ENCODE measurements at places on chromosomes 6 and 20.

- DNase-seq: peak; percentile 22
Observed at GRCh38 chr6:6918216-6918983, 189.4 kb upstream of the RREB1 start.

DNA sequence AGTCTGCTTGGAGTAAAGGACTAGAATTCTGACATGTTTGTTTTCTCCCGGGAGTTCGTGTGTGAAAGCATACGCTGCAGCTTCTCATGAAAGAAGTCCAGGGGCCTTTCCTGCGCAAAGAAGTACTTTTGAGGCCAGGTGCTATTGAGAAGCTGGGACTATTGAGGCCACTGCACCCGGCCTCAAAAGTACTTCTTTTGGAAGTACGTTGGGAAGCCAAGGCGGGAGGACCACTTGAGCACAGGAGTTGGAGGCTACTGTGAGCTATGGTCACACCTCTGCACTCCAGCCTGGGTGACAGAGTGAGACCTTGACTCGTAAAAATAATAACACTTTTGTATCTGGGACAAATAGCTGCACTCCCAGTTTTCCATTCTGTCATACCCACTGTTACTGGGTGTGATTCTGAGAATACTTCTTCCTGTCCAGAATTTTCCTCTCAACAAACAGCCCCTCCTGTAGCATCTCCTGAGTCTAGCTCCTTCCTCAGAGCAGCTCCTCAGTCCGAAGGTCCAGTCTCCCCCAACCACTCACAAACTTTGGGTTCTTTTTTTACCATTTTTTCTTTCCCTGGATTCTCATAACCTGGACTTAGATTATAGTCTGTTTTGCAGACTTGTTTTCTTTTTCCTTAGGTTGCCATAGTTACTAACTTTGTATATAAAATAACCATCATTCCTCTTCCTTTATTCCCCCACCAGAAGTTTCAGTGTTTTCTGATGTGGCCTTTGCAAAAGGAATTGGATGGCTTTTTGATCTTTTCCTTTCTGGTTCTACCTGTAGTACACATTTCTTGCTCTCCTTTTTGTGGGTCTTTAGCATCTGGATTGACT, 12.7 kb downstream of the STK35 start:
- DNase-seq: no peak

GRCh38 chr20:8132484-8133309, 631 bp downstream of the PLCB1 start:
- no peak for DNase-seq

DNA sequence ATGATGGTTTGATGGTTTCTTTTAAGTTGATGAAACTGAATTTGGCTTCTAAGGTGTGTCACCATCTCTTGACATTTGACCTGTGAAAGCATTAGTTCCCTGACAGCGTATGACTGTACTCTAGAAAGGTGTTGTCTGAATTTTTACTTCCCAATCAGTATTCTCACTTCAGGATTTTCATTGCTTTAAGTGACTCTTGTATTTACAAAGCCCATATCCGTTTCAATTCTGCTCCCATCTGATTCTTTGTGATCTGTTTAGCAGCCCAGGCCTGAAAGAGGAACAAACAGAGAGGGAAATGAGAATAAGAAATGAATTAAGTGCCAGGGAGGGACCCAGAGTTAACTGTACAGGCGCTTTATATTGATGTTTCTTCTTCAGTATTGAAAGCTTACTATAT, 73.7 kb downstream of the FARS2 start:
- no peak for DNase-seq

DNA sequence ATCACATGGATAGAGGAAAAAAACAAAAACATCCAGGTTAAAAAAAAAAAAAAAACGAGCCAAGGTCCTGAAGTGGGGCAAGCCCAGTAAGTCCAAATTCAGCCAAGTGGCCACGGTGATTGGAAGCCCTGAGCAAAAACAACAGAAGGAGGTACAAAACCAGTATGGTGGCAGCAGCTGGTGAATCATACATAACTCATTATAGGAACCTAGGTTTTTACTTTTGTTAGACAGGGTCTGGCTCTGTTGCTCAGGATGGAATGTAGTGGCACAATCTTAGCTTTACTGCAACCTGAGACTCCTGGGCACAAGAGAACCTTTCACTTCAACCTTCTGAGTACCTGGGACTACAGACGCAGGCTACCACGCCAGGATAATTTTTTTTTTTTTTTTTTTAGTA, 22.7 kb upstream of the MYB start:
- no peak for DNase-seq

GRCh38 chr6:6392214-6393068, 72.0 kb upstream of the F13A1 start:
- DNase-seq: no peak

- no peak for DNase-seq
Observed at GRCh38 chr6:72826037-72826436, 204.2 kb downstream of the KCNQ5 start.

DNA sequence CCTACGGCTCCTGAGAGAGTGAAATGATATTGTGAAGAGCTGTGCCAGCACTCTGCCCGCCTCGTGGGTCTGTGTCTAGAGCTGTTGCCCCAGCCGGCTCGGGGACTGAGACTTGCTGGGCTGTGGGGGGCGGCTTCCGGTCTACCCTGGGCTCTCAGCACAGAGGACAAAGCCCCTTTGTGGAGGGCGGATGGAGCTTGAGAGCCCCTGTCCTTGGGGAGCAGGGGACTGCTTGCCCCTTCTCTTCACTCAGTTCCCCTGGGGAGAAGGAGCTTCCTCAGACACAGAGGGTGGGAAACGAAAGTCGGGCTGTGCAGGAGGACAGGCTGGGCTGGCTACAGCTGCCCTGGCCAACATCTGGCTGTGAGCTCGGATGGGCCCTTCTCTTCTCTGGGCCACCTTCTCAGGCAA, 11.0 kb downstream of the SRC start:
- DNase-seq: no peak

- DNase-seq: no peak
Observed at GRCh38 chr6:106608080-106608668, 21.1 kb downstream of the RTN4IP1 start.

GRCh38 chr6:34531580-34532201, 24.4 kb downstream of the SPDEF start:
- DNase-seq: no peak

DNA sequence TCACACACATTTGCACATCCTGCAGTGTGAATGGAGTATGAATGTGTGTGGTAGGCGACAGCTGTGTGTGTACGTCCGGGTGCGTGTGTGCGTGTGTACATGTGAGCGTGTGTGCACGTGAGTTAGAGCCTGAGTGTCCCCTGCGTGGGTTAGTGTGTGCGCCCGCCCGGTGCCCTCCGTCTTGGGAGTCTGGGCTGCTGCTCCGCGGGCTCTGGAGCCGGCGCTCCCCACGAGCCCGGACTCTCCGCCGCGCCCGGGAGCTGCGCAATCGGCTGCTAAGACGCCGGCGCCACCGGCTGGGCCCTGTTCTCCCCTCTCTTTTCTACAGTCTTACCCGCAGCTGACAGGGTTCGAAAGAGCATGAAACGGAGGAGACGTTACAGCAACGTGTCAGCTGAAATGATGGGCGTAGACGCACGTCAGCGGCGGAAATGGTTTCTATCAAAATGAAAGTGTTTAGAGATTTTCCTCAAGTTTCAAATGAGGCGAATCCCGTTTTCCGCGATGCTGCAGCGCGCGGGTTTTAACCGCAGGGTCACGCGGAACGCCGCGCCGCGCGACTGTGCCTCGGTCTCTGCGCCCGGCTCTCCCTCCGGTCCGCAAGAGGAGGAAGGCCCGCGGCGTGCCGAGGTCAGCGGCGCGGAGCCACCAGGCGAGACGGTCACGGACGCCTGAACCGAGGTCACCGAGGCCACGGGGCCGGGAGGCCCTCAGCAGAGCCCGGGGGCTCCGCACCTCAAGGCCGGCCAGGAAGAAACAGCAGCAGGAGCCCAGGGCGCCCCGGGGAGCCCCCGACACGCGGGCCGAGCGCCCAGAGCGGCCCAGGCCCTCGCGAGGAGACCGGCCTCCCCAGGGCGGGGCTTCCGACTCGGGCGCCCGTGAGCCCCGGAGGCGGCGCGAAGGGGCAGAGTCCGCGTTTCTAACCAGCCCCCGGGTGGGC, 95.3 kb upstream of the BHLHE23 start:
- no peak for DNase-seq

DNA sequence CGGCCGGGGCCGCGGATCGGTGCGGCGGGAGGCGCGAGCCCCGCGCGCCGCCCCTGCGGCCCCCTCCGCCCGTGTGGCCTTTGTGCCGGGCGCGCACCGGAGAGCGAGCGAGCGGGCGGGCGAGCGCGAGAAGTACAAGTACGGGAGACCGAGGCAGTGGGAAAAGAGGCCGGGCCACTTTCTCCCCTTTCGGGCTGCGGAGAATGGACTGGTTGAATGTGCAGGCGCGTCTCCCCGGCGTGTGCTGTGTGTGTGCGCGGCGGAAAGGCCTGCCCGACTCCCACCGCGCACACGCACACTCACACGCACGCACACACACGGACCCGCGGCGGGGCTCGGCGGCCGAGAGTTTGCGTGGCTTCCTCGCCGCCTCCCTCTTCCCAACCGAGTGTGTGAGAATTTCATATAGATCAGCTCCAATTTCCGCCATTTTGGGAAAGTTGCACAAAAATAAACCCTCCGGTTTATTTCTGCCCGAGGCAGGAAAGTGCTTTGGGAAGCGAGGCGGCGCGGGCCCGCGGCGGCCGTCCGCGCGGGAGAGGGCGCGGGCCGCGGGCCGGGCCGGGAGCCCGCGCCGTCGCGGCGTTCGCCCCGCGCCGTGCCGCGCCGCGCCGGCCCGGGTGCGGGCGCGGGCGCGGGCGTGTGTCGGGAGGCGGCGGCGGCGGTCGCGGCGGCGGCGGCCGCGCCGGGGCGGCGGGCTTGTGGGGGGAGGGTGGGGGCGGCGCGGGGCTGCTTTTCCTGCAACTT, 1.1 kb downstream of the L3MBTL3 start:
- DNase-seq: no peak

DNA sequence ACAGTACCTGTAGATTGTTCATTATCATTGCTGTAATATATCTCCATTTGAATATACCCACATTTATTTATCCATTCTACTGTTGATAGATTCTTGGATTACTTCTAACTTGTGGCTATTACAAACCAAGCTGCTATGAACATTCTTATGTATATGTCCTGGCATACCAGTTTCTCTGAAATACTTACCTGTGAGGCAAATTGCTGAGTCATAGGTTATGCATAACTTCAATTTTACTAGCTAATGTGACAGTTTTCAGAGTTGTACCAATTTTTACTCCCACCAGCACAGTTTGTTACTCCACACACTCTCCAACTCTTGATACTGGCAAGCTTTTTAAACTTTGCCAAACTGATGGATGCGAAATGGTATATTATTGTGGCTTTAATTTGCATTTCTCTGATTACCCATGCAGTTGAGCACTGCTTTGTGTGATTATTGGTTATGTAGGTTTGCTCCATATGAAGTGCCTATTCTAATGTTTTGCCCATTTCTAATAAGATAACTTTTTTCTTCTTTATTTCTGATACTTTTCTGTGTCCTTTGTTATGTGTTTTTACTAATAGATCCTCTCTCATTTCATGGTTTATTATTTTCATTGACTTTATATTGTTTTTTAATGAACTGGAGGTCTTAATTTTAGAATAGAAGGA, 62.8 kb upstream of the SDHAF4 start:
- DNase-seq: no peak

- no peak for DNase-seq
Observed at GRCh38 chr6:116192786-116193185, 61.1 kb downstream of the TSPYL4 start.

DNA sequence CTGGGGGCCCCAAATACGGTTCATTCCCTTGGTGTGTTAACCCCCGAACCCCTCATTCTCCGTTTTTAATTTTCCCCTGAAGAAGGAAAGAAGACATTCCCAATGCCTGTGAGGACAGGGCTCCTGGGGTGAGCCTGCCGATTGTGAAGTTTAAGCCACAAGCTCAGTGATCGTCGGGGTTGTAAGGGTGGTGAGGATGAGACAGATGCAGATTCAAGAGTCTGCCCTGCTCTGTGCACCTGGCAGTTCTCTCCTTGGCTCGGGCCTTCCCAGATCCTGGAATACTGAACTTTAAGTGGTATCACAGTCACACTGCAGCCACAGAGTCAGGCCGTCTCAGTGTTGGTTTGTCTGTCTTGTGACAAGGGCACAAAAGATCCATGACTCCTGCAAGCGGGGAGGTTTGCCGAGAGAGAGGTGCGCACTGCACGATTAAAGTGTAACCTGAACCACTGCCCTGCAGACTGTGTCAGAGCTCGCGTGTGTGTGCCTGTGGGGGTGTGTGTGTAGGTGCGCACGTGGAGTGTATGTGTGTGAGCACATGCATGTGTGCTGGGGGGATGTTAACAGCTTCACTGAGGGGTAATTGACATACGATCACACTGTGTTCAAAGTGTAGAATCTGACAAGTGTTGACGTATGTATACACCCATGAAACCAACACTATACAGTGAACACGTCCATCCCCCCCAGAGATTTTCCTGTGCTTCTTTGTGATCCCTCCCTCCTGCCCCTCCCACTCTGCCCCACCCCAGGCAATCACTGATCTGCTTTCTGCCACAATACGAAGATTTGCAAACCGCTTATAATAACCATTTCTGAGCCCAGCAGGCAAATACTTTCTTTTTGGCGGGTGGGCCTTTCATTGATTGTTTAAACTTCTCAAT, 38.9 kb downstream of the RPP40 start:
- DNase-seq: no peak

DNA sequence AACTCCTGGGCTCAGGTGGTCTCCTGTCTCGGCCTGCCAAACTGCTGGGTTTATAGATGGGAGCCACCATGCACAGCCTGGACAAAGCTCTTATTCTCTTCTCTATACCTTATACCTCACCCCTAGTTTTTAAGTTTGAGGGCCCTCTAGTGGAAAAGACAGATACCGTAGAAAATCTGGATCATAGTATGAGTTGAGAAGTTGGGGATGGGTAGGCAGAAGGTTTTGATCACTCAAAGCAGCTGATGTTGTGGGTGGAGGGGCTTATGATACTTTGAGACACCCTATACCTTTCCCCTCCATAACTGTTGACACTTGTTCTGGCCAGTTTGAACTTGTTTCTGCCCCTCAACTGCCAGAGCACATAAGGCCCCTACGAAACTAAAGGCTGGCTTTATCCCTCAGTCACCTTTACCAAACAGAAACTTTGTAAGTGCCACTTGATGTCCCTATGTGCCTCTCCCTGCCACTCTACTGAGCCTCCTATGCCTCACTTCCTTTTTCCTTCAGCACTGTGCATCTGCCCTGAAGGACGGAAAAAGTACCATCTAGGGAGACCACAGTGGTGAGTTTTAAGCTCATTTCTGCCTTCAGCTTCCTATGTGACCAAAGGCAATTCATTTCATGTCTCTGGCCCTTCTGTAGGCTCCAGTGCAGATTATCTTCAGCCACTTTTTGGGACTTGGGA, 28.6 kb downstream of the RALY start:
- no peak for DNase-seq

Data from GM04503 (cell line).